Glomerular endothelial cell (primary cell): ENCODE measurements at places on chromosomes 2 and 18.

- DNase-seq = no peak
Observed at GRCh38 chr18:56851774-56852173, 200.6 kb downstream of the WDR7 start.

GRCh38 chr2:178066890-178067669, 5.5 kb downstream of the PDE11A start:
- DNase-seq = no peak

GRCh38 chr2:201837824-201838431, 31.6 kb downstream of the CDK15 start:
- no peak for DNase-seq

DNA sequence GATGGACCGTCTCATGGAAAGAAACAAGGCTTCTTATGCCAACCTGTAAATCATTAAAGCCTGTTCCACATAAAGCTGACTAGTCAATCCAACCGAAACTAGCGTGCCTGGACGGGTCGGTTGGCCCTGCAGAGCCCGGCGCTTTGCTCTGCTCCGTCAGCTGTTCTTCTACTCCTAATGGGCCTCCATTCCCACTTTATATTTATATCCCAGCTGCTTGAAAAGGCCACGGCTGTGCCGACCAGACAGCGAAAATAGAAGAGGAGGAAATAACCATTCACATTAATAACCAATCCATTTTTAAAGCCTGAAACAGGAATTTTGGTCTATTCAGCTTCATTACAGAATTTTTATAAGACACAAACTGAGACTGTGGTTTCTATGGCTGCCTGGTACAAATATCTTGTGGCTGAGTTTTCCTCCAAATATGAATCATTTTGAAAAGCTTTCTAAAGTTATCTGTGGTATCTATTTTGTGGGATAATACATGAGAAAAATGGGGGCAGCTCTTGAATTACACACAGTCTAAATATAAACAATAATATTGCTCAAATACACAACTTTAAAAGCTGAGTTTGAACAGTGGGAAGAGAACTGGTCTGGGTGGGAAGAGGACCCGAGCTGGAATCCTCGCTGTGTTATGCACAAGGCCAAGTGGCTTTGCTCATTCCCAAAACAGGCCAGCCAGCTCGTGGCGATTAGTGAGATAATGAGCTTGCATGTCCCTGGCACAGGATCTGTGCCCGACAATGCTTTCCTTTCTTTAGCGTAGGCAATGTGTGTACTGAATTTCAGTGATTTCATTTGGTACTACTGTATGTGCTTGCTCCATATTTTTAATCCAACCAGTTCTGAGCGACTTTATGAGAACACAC, 10.5 kb upstream of the FAM124B start:
- no peak for DNase-seq

DNA sequence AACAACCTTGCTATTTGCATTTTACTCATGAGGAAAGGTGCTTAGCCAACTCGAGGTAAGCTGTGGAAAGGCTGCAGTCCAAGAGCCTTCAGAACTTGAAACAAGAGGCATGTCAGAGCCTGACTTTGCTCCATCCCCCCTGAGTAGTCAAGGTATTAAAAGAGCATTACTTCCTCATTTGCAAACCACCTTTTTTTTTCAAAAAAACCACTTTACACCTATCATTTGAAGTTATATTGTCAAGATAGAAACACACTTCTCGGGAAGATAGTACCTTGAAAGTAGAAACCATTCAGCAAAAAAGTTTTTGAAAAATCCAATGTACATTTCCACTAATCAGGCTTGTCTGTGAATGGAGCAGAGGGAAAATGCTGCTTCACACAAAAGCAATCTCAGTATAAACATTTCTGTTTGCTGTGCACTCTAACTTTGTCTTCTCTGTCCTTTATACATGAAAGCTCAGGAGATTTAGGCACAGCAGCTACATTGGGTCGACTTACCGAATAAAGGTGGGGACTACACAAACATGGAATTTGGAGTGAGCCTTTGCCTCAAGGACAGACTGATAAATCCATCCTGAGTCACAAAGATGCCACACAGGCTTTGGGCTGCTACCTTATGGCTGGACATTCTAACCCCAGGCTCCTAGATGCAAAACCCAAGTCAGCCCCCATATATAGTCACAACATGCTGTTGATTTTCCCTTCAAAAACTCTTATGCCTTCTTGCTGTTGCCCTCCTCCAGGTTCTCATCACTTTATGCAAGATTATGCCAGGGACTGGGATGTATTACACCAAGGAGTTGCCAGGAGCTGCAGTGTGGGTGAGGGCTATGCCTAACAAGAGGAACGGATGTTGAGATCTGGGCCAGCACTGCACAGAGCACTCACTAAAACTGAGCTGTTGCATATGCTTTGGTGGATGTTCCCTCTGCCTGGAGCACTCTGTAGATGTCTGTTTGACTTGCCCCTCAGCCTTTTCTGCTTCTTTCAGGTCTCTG, 41.4 kb upstream of the EML4 start:
- DNase-seq = no peak

DNA sequence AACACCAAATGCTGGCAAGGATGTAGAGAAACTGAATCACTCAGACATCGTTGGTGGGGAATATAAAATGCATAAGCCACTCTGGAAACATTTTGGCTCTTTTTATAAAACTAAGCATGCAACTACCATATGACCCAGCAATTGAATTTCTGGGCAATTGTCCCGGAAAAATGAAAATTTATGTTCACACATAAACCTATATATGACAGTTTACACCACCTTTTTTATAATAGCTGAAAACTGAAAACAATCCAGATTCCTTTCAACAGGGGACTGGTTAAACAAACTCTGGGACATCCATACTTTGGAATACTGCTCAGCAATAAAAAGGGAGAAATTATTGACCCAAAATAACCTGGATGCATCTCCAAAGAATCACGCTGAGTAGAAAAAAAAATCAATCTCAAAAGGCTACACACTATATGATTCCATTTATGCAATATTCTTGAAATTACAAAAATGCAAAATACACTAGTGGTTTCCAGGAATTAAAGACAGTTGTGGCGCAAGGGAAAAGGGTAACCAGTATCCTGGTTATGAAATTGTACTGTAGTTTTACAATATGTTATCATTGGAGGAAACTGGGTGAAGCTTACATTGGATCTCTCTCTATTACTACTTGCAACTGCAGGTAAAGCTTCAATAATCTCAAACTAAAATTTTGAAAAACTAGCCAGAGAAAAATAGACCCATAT, 130.2 kb upstream of the PID1 start:
- no peak for DNase-seq

DNA sequence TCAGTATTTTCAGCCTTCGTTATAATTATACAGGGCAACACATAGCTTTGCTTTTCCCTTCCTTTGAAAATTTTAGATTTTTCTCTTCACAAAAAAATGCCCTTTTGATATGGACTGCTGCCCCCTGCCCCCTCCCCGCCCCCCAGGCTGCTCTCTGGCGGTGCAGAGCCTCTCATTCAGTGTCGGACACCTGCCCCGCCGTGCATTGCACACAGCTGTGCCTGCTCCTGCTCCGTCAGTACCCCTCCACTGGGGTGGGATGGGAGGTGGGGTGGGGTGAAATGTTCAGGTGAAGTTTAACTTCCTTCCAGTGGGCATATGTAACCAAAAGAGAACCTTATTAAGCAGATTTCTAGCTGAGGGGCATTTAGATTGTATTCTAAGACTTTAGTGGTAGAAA, 148.0 kb downstream of the CCDC85A start:
- DNase-seq = no peak

- no peak for DNase-seq
Observed at GRCh38 chr2:155021618-155022017, 323.1 kb downstream of the KCNJ3 start.

- no peak for DNase-seq
Observed at GRCh38 chr2:109712746-109713145, 81.4 kb upstream of the RGPD5 start.

- DNase-seq = no peak
Observed at GRCh38 chr2:40321822-40322221, 130.1 kb downstream of the SLC8A1 start.

GRCh38 chr2:30765876-30766470, 41.3 kb downstream of the CAPN13 start:
- DNase-seq = no peak

DNA sequence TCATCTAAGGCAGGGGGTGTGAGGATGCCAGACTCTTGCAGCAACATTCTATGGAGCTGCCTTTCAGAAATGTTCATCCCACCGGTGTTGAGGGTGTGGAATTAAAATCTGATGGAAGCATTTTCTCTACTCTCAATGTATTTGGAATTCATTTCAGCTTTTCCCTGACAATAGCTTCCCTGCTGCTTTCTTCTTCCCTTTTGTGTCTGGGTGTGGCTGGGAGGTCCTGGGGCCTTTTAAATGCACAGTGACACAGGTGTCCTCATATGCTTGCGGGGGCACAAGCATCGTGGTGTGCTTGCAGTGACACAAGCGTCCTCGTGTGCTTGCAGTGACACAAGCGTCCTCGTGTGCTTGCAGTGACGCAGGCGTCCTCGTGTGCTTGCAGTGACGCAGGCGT, 43.4 kb upstream of the ASB18 start:
- no peak for DNase-seq

DNA sequence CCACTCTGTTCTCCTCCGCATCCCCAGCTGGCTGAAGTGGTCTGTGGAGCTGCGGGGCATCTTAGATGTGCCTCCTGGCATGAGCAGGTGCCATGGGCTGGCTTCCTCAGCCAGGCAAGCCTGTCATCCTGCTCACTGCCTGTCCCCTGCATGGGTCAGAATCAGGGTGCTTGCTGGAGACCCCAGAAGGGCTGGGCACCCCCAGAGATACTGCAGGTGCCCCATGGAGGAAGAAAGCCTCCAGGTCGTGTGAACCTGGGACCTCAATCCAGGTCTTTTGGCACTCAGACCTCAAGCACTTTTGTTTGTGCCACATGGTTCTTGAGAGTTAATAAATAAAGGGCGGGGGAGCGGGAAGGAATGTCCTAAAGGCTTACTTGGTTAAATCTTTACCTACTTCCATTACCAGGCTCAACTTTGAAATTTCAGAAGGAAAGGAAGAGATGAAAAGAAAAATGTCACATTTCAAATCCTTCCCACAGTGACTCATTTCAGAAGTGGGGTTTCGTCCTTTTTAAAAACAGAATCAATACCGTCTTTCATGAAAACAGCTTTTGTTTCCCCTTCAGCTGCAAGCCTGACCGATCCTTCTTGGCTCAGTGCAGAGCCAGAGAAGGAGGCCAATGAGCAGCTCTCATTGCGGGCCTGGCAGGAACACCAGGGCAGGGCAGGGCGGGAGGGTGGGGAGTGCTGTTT, 69.9 kb downstream of the RHOB start:
- DNase-seq = no peak

GRCh38 chr2:152950126-152950525, 231.7 kb downstream of the ARL6IP6 start:
- no peak for DNase-seq

DNA sequence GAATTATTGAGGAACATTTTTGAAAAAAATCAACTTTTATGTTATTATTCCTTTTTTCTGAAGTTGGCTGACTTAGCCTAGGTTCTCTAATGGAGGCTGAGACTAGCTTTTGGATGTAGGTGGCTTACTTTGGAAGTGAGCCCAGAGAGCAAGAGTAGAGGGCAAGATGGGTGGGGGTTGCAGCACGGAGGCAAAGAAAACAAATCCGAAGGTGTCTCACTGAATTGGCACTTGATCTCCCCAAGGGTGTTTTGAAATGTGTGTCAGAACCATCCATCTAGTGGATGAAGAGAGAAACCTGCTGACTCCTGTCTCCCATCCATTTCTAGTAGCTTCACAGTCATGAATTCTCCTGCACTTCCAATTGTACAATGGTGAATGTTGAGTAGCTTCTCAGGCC, 390.7 kb downstream of the TMEM182 start:
- DNase-seq = no peak

GRCh38 chr2:535222-535621, 142.0 kb downstream of the TMEM18 start:
- DNase-seq = no peak

DNA sequence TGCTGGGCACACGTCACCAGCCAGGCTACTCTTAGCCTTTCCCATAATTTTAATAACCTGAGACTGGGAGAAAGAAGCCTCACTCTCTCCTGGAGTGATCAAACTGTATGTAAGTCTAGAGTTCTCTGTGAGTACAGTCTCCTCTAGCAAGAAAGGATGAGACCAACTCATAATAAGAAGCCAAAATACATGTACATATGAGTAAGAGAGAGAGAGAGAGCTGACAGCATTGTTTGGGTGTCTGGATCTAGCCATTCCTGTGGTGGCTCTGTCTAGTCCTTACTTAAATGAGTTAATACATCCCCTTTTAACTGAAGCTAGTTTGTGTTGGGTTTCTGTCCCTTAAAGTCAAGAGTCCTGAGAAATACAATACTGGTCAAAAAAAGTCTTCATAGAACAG, 26.0 kb upstream of the ANXA4 start:
- no peak for DNase-seq

GRCh38 chr2:219906114-219907010, 278.9 kb downstream of the SLC4A3 start:
- DNase-seq = no peak

DNA sequence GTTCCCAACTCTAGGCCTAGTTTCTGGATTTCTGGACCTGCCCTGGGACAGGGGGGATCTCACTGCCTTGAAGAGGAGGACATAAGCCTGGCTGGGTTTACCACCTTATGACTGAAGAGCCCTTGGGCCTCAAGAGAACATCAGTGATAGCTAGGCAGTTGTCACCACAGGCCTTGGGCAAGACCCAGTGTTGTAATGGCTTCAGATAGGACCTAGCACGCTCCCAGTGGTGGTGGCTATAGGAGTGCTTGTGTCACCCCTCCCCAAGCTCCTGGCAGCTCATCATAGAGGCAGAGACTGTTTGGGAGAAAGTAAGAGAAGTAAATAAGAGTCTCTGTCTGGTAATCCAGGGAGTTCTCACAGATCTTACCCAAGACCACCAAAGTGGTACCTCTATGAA, 19.4 kb upstream of the EVA1A start:
- DNase-seq = no peak

DNA sequence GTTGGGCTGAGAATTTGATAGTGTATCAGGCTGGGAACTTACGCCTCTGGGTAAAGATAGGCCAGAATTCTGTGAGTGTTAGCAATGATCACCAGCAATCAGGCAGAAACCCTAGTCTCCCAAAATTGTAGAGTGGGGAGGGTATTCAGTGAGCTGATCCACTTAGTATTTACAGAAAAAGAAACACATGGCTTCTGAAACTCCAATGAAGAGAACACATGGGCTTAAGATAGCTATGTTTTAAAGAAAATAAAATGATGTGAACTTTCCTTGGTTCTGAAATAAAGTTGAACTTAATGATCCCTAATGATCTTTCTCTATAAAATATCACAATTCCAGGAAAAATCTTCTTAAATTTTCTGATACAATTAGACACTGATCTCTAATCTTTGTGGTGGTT, 472.8 kb downstream of the DCC start:
- no peak for DNase-seq

DNA sequence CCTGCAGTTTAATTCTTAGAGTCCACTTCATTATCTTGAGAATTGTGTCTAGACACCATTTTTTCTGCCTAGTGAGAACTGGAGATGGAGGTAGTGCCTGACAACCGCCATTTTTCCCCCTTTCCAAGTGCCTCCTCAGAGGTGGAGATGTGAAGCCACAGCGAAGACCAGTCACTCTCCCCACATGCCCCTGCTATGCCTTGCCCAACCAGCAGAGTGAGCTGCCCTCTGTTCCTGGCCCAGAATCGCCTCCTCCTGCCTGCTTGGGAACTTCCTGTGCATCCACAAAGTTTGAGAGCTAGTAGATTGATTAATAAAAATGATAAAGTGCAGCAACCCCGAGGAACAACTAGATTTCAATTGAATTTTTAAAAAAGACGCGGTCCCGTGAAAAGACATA, 123.3 kb downstream of the CLIP4 start:
- no peak for DNase-seq

GRCh38 chr2:8926356-8926755, 77.1 kb downstream of the MBOAT2 start:
- DNase-seq = no peak
